Naive thymus-derived CD8-positive, alpha-beta T cell (primary cell): ENCODE measurements at places on chromosomes 2 and 18.
A peak's percentile ranks its signal among the peaks of the same experiment; 100 is the strongest.

DNA sequence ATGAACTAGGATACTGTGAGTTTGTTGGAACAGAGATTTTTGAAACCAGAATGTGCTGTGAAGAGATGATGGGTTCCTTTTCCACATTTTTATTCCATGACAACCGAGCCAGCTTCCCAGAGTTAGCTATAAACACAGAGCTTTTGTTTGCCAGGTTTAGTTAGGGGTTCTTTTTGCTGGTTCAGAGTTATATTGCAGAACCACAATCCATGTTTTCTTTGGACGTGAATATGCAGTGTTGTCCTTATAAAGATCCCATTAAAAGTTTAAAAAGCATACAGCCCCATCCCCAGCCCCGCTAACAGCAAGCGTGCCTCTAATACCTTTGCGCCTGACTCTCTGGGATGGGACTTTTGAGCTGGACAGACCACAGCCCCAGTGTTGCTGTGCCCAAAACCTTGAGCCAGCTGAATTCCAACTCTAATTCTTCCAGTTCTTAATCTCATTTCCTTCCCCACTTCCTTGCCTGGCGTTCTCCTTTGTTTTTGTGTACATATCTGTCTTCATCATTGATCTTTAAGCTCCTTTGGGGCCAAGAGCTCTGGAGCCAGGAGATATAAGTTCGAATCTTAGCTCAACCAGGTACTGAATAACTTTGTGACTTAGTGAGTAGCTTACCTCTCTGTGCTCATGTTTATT lies 72.3 kb downstream of the SPATS2L start:
- DNase-seq = no peak

GRCh38 chr2:221125691-221126090 lies 446.4 kb downstream of the EPHA4 start:
- DNase-seq = no peak

DNA sequence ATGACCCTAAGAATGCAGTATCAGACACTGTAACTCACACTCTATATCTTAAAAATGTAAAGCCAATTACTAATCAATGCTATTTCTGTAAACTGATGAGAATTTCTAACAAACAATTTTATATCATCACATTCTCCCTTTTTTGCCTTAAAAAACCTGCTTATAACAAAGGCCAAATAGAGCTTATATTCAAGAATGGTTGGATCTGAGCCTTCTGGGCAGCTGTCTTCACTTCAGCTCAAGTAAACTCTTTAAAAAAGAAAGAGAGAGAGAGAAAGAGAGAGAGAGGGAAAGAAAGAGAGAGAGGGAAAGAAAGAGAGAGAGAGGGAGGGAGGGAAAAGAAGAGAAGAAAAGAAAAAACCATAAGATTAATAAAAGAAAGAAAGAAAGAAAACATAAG lies 231.8 kb downstream of the KCNE4 start:
- no peak for DNase-seq

DNA sequence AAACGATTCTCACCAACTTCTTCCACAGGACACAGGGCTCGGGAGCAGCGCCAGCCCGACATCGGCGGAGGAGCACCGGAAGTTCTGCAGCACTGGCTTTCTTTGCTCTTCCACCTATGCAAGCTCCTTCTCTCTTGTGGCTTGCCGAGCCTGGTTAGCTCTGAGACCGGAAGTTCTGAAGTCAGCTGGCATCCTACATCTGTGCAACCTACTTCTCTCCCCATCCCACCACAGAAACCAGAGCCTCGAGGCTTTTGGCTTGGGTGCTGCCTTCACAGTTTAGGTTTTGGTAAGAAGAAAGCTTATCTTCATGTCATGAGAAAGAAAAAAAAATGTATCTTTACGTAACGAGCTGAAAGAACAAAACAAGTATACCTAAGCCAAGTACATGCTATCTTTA lies 111.7 kb downstream of the ANKRD44 start:
- peak; percentile 80 for DNase-seq

GRCh38 chr2:72173640-72174321 lies 26.1 kb upstream of the CYP26B1 start:
- no peak for DNase-seq

- no peak for DNase-seq
Observed at GRCh38 chr2:59826177-59826576, 727.3 kb downstream of the BCL11A start.

DNA sequence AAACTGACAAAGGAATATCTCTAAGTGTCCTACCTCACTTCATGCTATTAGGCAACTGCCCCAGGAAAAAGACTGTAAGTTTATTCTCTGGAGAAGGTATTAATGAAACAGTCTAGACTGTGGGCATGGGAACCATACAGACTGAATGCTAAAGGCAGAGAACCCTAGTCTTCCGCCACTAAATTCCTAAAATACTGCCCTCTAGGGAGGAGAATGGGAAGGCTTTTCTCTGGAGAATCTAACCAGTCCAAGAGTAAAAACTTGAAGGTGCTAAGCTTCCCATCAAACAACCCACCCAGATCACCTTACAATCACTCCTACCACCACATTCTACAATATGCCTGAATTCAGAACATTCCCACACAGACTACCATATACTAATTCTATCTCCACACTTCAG lies 3.4 kb downstream of the SRBD1 start:
- no peak for DNase-seq

GRCh38 chr18:55839343-55839742 lies 251.4 kb upstream of the TCF4 start:
- DNase-seq = no peak

GRCh38 chr18:58559427-58560186 lies 69.3 kb downstream of the ALPK2 start:
- DNase-seq = no peak

DNA sequence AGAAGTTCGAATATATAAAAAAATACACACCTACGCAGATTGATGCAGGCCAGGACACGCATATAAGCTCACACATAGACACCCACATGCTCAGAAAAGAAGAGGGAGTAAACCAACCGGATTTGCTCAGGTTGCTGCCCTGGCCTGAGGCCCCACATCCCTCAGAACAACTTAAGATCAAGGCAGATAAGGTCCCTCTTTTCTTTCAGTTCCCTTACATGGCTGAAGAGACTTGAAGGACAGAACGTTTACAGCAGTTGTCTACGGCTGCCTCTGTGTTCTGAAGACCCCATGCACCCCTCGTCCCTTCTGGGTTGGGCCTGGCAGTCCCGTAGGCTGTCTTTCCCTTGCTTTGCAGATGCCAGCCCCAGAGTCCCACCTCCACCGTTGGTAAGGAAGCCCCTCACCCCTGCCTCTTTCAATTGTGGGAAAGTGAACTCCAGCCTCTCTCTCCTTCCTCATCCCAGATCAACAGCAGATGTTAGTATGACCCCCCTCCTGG lies 4.3 kb upstream of the NAGK start:
- no peak for DNase-seq

GRCh38 chr2:127400897-127401756 lies 13.4 kb upstream of the MAP3K2 start:
- no peak for DNase-seq

DNA sequence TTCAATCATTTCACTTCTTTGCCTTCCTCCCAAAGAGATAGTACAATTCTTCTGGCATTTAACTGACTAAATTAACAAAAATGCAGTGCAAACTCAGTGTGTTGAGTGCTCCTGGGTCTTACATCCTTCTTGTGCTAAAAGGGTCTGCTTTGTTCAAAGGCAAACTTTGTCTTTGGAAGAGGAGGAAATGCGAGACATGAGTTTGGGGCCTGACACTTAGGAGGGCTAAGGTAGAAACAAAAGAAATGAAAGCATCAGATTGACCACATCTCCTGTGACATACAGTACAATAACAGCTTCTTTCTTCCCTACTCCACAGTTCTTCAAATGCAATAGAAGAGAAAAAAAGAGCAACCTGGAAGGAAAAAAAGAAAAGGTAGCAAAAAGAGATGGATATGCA lies 161.7 kb downstream of the CNTNAP5 start:
- no peak for DNase-seq

- no peak for DNase-seq
Observed at GRCh38 chr2:36468463-36469105, 113.0 kb downstream of the CRIM1 start.

- DNase-seq = no peak
Observed at GRCh38 chr2:173770947-173771678, 194.1 kb downstream of the SP3 start.
